ENCODE measurements at places on chromosomes 2 and 18.

- no peak for DNase-seq
Measured at GRCh38 chr2:111205774-111206173, 85.1 kb downstream of the BCL2L11 start.

DNA sequence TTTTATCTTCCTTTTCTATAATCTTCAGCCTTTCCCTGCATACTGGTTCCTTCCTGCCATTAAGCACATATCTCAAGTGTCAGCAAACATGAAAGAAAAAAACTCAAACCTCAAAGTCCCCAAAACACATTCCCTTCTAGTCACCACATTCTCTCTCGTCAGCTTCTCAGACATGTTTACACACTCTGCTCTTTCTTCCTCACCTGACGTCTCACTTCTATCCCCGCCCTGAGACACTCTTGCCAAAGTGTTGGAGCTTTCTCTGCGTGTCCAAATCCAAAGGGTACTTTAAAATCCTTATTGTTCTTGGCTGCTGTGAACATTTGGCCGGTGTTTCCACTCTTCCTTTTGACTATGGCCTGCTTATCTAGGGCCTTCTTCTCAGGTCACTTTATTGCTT, 47.9 kb downstream of the SOX11 start:
- DNase-seq: no peak

DNA sequence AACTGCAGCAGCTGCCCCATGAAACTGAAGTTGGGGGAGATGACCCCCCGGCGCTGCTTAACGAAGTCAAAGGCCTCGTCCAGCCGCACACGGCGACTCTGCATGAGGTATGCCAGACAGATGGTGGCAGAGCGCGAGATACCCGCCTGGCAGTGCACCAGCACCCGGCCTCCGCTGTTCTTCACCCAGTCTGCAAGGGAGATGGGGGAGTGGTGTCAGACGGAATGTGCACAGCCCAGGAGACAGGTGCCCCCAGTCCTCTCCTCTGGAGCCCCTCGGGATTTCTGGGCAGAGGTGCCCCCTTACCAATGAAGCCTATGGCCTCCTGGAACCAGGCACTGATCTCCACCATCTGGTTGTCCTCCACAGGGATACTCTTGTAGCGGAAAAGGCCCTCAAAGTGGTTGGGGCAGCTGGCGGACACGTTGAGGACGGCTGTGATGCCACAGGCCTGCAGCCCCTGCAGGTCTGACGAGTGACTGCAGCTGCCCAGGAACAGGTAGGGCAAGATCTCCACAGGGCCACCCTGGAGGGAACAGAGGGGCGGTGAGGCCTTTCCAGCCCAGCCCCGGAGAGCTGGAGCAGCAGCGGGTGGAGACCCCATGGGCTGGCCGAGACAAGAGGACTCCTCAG, 1.3 kb downstream of the DUSP2 start:
- no peak for DNase-seq

DNA sequence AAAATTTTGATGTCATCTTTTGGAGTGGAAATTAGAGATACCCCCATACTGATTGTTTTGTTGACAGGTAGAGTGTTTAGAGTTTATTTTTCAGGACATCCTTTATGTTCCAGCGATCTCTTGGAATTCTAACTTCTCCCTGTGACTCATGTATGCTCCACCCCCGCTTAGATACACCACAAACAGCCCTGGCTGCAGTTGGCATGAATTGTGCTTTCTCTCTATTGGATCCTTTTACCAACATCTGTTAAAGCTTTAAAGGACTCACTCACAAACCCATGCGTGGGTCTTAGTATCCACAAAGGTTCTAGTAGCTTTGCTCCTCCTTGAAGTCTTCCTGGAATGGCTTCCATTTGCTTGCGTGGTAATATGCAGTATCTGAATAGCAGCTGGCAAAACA, 409.5 kb upstream of the POU3F3 start:
- DNase-seq: no peak

DNA sequence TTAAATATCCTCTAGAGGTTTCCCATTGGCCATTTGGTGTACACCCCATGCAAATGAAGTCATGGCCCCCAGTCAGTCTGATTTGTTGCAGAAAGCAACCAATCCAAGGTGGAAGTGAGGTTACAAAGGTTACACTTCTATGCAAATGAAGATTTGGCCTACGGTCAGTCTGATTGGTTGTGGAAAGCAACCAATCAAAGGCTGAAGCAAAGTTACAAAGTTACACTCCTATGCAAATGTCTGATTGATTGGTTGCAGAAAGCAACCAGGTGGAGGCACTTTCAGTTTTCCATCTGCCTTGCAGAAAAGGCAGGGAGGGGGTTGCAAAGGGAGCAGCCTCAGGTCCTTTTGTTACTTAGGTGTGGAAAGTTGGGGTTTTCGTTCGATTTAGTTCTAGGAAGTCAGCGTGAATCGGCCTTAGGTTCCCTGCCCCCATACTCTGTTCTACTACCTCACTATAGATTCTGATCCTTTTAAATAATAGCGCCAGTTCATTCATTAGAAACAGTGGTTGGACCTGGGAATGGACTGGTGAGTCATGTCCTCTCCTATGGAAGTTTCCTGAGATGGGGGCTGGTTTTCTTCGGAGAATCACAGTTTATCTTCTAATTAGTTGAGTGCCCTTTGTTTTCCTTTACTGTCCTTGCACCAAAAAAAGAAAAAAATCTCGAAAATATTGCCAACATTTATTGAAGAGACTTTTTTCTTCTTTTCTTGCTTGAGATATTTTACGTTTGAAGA, 279.5 kb downstream of the AGAP1 start:
- DNase-seq: no peak

DNA sequence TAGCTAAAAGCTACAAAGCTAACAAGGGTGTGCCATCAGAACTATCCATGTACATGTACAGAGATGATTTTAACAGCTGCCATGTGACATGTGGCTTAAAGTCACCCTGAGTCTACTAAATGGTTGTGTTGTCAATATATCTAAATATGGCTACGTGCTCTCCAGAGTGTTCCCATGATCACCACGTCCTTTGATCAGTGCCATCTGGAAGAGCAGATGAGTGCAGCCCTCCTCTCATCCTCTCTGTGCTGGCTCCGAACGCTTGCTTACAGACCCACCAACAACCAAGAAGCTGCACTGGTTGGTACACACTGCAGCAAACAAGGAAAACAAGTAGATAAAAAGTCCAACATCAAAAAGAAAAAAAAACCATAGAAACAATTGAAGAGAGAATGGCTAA, 88.6 kb upstream of the NARS1 start:
- no peak for DNase-seq

GRCh38 chr2:119174216-119174992, 15.9 kb upstream of the C1QL2 start:
- peak; percentile 19 for DNase-seq

DNA sequence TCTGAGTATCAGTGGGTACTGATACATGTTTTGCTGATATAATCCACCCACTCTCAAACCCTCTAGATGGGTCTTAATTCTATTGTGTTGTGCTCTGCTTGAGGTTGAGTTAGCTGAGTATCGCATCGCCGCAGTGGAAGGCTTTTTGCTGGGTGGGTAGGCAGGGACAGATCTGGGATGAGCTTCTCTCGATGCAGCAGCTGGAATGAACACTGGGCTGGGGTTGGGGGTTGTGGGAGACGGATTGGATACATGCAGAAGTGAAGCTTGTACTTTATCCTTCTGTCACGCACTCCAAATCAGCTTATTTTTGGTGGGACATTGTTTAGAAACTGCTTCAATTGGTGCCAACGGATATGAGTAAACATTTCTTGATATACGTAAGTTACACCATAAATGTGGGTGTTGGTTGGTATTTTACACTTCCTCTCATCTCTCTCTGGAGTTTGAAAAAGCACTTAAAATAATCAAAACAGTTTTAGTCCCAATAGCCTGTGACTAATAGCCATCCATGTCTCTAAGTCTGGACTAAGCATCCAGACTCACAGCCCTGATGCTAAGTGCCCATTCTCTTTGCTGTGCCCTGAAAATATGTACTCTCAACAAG, 107.1 kb downstream of the POLE4 start:
- DNase-seq: no peak

DNA sequence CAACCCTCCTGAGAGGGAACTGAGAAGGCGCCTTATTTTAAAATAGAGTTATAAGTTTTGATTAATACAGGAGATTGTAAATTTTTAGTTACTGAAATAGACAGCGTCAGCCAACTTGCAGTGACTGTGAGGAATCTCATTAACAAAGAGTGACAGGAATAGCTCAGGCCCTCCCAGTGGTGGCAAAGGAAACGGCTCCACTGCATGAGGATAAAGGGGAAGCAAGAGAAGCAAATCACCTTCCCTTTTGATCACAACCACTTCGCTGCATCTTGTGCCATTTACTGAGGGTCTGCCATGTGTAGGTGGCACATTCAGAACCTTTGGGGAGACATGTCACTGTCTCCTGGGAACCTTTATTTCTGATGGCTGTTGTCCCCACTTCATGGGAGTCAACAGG, 612.4 kb upstream of the RAB6C start:
- DNase-seq: no peak

DNA sequence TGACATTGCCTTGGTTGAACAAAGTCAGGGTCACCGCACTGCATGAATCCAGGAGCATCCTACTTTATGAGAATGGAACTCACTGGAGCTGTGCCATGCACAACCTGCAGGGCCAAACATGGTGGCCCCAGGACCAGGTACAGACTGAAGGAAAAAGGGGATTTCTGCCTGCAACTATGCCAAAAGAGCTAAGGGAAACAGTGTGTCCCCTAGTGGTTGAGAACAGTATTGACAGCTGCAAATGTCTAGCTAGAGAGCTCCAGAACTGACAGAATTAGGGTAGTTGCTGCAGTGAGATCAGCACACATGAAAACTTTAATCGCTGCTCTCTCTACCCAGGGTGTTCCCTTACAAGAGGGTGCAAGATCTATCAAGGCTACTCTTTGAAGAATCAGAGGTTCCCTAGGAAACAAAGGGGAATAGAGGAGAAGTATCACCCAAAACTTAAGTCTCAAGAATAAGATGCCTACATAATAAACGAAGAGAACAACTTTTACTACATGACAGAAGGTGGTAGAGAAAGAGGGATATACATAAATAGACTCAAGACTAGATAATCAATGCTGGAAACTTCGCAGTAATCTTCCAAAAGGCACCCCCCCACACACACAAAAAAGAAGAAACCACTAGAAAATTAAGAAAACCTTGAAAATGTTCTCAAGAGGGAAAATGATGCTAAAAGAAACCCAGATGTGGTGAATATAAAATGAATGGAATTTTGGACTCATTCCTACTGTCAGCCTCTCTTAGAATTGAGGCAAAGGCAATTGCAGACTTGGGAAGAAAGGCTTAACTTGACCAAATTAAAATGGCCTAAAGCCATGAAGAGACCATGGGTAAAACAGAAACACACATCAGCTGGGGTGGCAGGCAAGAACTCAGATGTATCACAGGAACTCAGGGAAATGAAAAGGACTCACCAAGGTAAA, 43.6 kb upstream of the IHH start:
- DNase-seq: peak; percentile 24

DNA sequence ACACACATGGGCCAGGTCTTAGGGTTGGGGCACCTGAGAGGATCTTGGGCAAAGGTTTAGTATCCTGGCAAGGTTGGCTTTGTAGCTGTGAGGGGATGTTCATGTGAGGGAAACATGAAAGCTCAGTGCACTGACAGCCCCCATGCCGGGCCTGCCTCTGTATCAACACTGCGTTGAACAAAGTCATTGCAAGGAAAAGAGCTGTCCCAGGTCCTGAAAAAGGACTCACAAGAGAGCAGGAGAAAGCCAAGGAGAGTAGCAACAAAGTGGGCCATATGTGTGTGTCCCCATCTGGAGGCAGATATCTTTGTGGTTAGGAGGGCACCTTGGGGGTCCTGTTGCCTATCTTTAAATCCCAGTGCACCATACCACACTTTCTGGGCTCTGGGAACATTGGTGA, 237.8 kb upstream of the THSD7B start:
- peak; percentile 8 for DNase-seq

- peak; percentile 10 for DNase-seq
Measured at GRCh38 chr18:79930020-79930642, 21.3 kb downstream of the SLC66A2 start.

GRCh38 chr18:52678034-52678433, 338.0 kb downstream of the DCC start:
- no peak for DNase-seq

Data from M059J (cell line).